ENCODE measurements at places on chromosomes 5 and 9.

DNA sequence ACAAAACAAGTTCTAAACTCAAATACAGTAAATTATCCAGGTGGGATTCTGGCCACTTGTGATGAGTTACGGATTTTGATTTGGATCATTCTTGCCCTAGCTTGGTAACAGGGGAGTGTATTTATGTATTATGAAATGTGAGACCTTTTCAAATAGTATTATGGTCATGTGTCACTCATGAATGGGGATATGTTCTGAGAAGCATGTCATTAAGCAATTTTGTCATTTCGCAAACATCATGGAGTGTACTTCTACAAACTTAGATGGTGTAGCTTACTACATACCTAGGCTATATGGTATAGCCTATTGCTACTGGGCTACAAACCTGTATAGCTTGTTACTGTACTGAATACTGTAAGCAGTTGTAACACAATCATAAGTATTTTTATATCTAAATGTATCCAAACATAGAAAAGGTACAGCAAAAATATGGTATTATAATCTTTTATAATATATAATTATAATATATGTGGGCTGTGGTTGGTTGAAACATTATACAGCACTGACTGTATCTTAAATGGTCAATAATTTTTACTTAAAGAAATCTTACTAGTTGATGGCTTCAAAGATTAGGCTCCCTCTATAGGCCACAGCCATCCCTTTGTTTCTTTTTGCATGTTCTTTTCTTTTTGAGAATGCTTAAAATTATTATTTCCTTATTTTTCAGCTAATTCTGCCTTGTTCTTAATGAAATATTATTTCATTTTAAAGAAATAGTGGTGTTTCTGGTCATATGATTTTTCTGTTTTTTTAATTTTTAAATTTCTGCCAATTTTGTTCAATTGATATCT is 128.4 kb downstream of the MAST4 start:
- DNase-seq: no peak

- DNase-seq: no peak
These were observed 551 bp upstream of the CAAP1 start for GRCh38 chr9:26893030-26893676.

- no peak for DNase-seq
These were observed 93.2 kb downstream of the CDO1 start for GRCh38 chr5:115723220-115723619.

GRCh38 chr5:54822324-54822687 is 163.1 kb downstream of the ESM1 start:
- no peak for DNase-seq

- no peak for DNase-seq
These were observed 97.1 kb downstream of the PJA2 start for GRCh38 chr5:109312695-109313094.

GRCh38 chr5:69084195-69084594 is 9.6 kb upstream of the SLC30A5 start:
- DNase-seq: no peak

GRCh38 chr5:143216211-143216610 is 187.3 kb downstream of the NR3C1 start:
- DNase-seq: no peak

DNA sequence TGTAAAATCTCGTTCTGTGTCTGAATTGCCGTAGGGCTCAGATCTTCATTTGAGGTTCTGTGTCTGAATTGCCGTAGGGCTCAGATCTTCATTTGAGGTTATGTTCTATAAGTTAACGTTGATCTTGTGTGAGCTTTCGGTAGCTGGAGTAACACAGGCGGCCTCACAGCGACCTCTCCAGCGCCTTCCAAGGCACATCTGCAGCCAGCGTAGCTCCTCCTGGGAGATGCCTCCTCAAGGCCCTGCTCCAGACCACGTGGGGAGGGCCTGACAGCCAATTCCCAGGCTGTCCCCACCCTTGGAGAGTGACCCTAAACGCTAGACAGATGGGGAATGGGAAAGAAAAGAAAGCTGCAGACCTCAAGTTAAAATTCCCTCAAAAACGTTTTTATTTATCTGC is 8.7 kb upstream of the AHRR start:
- DNase-seq: no peak

DNA sequence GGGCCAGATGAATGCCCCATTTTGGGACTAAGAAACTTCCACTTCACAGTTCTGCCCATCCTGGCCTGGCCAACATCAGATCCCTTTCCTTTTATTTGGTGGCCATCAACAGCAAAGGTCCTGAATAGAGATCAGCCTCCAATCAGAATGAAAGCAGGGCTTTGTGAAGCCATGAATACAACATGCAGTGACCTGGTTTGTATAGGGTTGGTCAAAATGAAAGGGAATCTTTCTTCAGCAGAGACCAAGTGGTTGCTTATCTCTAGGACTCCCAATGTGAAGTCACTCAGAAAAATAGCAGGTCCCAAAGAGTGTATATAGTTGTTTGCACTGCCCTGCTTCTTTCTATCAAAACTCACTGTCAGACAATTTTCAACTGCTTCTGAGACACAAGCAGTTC is 113.9 kb upstream of the SLC12A2 start:
- DNase-seq: no peak

- DNase-seq: no peak
These were observed 122.2 kb downstream of the ADAMTS6 start for GRCh38 chr5:65359569-65359968.

DNA sequence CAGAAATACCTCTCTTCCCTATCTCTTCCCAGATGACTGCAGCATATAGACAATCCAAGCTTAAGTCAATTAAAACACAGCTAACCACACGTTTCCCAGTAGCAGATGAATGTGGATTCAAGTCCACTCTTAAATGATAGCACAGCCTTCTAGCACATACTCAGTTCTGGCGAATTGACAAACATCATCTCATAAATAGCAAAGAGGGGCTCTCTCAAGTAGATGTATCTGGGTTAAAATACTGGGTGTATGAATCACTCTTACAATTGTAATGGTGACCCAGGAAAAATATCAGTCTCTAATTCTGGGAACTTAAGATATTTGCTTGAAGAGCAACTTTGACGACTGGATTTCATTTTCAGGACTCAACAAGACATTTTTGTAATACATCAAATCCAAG is 67.0 kb upstream of the HAPLN1 start:
- no peak for DNase-seq

Data from HCT116 (cell line).